ENCODE measurements at places on chromosomes 7 and 10. TPM values are rescaled to one million over a fixed set of nuclear protein-coding genes. Genes with fewer than 3 reads are reported as not detected.

The ZNF117 gene
- 58.3 TPM for polyA plus RNA-seq

The HOXA2 gene
- 9.5 TPM for polyA plus RNA-seq

The SMARCD3 gene
- polyA plus RNA-seq, result 76.0 TPM

The SPDYE2B gene
- 0.60 TPM for polyA plus RNA-seq

DNA sequence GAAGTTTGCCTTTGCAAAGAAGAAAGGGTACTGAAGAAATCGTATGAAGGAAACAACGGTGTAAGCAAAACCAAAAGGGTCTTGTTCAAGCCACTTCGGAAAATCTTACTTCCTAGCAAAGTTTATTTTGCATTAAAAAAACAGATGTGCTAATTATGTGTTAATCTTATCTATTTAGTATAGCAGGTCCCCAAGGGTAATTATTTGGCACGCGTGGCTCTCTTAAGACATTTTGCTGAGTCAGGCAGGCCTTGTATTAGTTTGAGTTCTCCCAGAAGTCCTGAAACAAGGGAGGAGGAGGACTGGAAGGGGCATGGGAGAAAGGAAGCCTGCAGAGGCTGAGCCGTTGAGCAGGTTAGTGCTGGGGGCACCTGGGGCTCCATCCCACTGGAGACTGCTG, 44.9 kb downstream of the TMEM178B start:
- DNase-seq, result no peak

- DNase-seq, result no peak
Measured at GRCh38 chr7:101216860-101217387, 457 bp downstream of the PLOD3 start.

DNA sequence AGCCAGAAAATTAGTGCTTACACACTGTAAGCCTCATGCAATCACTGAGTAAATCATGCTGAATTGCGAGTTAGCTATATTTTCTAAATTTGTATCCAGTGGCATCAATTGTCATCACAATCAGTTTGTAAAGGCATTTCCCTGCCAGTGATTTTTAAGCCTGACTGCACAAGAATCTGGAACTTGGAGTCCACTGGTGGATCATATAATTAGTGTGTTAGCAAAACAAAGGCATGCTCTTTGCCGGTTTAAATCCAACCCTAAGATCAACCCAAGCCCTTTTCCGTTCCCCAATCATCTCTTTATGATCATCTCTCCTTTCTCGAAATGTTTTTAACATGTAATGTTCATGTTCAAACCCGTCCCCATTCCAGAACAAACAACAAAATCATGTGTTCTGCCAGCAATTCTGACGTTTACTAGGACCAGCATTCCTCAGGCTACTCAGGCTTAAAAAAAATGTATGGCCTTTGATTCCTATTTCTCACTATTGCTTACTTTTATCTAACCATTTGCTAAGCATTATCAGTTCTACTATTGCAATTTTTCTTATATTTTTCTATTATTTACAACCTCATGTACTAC, 649.2 kb downstream of the SORCS1 start:
- peak; percentile 17 for DNase-seq

DNA sequence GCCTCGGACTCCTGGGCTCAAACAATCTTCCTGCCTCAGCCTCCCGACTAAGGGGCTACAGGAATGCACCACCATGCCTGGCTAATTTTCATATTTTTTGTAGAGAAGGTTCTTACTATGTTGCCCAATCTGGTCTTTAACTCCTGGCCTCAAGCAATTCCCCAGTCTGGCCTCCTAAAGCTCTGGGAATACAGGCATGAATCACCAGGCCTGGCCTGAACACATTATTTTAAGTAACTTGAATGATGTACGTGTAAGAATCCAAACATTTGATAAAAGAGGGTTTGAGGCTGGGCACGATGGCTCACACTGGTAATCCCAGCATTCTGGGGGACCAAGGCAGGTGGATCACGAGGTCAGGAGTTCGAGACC, 13.0 kb upstream of the BAMBI start:
- no peak for DNase-seq

GRCh38 chr7:17939606-17940301, 540 bp downstream of the SNX13 start:
- DNase-seq, result peak; percentile 34

- no peak for DNase-seq
Measured at GRCh38 chr10:3544561-3544960, 240.4 kb downstream of the KLF6 start.
